ENCODE measurements at places on chromosomes 6 and 20.

- no peak for DNase-seq
Observed at GRCh38 chr20:59300333-59301081, at the start of gene EDN3. Gene EDN3 (plus strand): TSS chr20:59300611. CDS start chr20:59300813, 202 bp downstream.

GRCh38 chr6:21161707-21162106, 431.8 kb upstream of the SOX4 start:
- no peak for DNase-seq

- DNase-seq: peak; percentile 11
Observed at GRCh38 chr6:89022798-89023197, 57.8 kb upstream of the PNRC1 start.

DNA sequence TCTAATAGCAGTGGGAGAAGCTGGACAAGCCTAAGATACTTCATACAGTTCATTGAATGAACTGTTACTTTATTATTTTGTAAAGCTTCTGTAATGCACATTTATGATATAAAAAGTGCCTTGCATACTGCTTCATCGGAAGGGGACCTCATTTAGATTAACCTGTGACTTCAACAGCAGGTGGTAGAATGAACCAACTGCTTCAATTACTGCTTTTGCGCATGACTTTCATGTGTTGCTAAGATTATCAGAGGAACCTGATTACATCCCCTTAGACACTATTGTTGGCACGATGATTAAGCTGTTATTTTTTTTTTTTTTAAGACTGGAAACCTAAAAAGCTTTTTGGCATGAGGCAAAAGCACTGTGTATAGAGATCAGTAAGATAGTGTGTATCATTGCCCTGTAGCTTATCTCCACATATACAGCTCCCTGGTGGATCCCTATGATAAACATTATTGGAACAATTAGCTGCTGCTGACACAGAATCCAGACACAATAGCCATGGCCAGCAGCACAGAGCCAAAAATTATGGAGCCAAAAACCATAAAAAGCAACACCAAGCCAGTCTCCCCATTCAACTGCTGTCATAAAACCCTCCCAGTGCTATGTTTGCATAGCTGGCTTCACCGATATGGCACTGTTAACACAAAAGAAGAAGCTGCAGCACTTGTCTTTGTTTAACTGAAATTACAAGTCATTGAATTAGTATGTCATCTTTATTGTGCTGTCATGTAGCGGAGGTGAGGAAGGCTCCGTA, 731.6 kb upstream of the MMS22L start:
- no peak for DNase-seq

- no peak for DNase-seq
Observed at GRCh38 chr6:29517245-29517644, 29.5 kb upstream of the MAS1L start.

GRCh38 chr6:159490298-159490937, 202.6 kb downstream of the SOD2 start:
- DNase-seq: no peak
